ENCODE measurements at places on chromosomes 6 and 20.

DNA sequence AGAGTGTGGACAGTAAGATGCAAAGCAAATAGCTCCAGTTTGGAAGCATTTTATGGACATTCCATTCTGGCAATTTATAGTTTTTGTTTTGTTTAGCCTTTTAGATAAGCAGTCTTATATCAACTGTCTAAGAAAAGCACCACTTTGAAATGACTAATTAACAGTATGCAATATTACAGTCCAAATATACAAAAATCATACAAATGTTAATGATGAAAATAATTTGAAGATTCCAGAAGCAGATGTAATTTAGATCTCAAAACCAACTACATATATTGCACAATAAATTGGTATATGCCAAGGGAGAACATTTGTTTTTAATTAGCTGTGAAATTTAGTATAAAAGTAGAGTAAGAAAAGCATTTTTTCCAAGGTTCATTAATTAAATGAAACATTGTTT is 158.8 kb downstream of the KIF6 start:
- no peak for ATAC-seq

- ATAC-seq: peak; percentile 90
Observed at GRCh38 chr6:163585932-163586437, 171.5 kb downstream of the QKI start.

GRCh38 chr20:33119725-33120720 is 40.6 kb downstream of the BPIFB4 start:
- no peak for ATAC-seq

DNA sequence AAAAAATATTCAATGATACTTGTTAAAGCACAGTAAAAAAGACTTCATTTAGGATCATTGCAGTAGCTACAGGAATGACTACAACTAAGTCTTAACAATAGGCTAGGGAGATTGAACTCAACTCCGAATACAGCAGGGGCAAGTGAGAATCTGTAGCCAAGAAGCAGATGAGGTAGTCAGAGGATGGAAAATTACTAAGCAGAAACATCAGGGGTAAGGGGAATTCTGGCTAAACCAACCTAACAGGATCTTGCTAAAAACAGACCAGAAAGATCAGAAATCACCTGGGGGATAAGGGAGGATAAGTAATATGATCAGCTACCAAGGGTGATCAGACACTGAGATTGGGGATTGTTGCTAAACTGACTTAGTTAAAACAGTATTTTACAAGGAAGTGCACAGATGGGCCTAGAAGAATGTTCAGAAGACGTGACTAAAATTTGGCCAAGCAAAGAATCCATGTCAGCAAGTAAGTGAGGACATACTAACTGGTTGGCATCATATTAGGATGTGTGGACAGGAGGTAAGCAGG is 217.5 kb downstream of the TENT5A start:
- ATAC-seq: no peak

GRCh38 chr6:10883312-10884244 is 1.7 kb upstream of the GCM2 start:
- ATAC-seq: no peak

- peak; percentile 95 for ATAC-seq
Observed at GRCh38 chr6:14841901-14842421, 403.9 kb upstream of the JARID2 start.

All from gastroesophageal sphincter (tissue), 4 donors.